ENCODE measurements at places on chromosomes 4 and X. TPM values are rescaled to one million over a fixed set of nuclear protein-coding genes. Genes with fewer than 3 reads are reported as not detected.

- no peaks in the 10 kb centered on the region for H3K27me3 ChIP-seq
- no peaks in the 10 kb centered on the region for H3K4me1 ChIP-seq
- no peaks in the 10 kb centered on the region for H3K36me3 ChIP-seq
- no peak overlapping the region for H3K4me3 ChIP-seq
These were observed 43.7 kb upstream of the PUDP start for GRCh38 chrX:7191681-7192110.

DNA sequence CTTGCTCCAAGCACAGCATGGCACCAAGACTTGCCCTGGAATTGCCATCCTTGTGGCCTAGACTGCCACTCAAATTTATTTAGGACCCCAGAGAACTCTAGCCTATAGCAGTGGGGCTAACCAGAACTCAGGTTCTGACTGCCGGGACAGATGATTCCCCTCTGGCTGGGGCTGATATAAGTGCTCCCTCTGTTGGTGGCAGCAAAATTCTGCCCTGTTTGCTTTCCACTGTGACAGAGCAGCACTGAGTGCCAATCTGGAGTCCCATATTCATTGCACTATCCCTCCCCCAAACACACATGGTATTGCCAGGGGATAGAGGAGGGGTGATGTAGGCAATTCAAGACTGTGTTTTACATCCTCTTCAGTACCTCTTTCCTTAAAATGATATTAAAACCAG is 1081.9 kb downstream of the FAT4 start:
- no peak for DNase-seq
- no peak overlapping the region for H3K27ac ChIP-seq
- no peaks in the 10 kb centered on the region for H3K4me1 ChIP-seq
- no peaks in the 10 kb centered on the region for H3K27me3 ChIP-seq

DNA sequence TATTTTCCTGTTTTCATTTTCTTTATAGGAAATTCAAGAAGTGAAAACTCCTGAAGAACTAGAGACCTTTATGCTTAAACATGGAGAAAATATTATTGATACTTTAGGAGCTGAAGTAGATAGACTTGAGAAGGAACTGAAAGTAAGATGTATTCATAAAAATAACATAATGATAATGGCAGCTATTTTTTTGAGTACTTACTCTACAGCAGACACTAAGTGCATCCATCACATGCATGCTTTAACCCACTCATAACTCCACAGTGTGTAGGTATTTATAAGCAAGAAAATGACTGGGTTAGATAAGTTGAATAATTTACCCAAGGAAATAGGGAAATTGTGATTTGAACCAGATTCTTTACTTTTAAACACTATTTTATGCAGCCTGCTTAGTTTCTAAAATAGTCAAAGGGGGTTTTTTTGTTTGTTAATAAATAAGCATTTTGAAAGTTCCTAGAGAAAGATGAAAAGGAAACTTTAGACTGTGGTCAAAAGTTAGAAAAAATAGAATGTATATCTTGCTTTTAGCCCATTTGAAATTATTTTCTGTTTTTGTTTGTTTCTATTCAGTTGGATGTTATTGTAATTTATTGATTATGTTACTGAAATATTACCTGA is 74.2 kb downstream of the BEND4 start:
- no peaks in the 10 kb centered on the region for H3K4me1 ChIP-seq
- H3K4me3 ChIP-seq, result no peak overlapping the region
- no peak overlapping the region for H3K27ac ChIP-seq
- no peaks in the 10 kb centered on the region for H3K27me3 ChIP-seq

DNA sequence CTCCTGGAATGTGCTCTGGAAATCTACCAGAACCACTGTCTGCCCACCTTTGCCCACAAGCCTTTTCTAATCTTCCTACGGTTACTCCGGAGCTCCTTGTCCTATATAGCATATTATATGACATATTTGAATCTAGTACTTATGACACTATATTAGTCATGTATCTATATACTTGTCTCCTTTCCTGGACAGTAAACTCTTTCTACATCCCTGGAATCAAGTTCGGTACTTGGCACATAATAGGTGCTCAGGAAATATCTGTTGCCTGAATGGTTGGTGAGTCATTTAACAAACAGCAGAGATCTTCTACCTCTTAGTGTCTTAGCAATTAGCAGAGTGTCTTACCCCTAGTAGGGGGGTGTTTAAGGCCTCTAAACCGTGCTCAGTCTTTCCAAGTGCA is 123.6 kb downstream of the RELL1 start:
- no peak overlapping the region for H3K4me3 ChIP-seq
- no peaks in the 10 kb centered on the region for H3K27me3 ChIP-seq
- no peaks in the 10 kb centered on the region for H3K4me1 ChIP-seq
- no peak for DNase-seq
- no peak overlapping the region for H3K27ac ChIP-seq
- no peaks in the 10 kb centered on the region for H3K36me3 ChIP-seq

- H3K27ac ChIP-seq, result no peak overlapping the region
- no peaks in the 10 kb centered on the region for H3K4me1 ChIP-seq
- no peaks in the 10 kb centered on the region for H3K27me3 ChIP-seq
These were observed 49.4 kb downstream of the FHL1 start for GRCh38 chrX:136196691-136197155.

DNA sequence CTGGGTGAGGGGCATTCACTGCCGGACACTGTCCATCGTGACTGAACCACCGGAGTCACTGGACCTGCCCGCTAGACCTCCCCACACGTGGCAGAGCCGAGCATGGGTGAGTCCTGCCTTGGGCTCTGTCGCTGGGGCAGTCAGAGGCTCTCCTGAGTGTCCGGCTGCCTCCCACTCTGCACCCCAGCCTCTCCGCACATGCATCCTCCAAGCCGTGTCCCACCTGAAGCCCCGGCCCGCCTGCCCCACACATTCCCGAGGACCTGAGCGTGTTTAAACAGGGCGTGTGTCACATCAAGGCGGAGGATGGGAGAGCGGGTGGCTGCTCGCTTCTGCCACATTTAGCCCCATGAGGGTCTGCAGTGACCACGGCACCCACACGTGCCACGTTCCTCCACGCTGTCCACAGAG is 4.7 kb downstream of the CPLX1 start:
- no peak for DNase-seq
- peaks cover 16% of the 10 kb centered on the region for H3K27me3 ChIP-seq
- no peak overlapping the region for H3K4me3 ChIP-seq
- no peak overlapping the region for H3K27ac ChIP-seq
- peaks cover 4% of the 10 kb centered on the region for H3K4me1 ChIP-seq

GRCh38 chr4:89416960-89417359 is 109.4 kb upstream of the GPRIN3 start:
- no peak overlapping the region for H3K27ac ChIP-seq
- H3K4me3 ChIP-seq, result no peak overlapping the region
- H3K27me3 ChIP-seq, result no peaks in the 10 kb centered on the region

DNA sequence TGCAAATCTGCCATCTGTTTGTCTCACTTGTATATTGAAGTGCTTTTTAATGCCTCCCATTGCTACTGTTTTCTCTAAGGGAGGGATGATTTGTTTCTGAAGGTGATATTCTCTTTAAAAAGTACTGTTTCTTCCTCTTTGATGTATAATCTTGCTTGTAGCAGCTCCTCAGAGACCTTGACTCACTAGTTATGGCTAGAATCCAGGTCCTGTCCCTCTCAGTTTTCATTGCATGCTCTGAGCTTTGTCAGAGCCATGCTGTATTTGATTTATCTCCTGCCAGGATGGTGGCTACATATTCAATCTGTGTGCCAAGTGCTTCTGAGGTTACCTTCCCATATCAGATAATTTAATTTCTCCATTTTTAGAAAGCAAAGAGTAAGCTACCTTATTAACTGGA is 56.0 kb downstream of the GLUD2 start:
- no peaks in the 10 kb centered on the region for H3K36me3 ChIP-seq
- DNase-seq, result no peak
- no peaks in the 10 kb centered on the region for H3K4me1 ChIP-seq
- no peak overlapping the region for H3K4me3 ChIP-seq
- H3K27ac ChIP-seq, result no peak overlapping the region
- no peaks in the 10 kb centered on the region for H3K27me3 ChIP-seq

DNA sequence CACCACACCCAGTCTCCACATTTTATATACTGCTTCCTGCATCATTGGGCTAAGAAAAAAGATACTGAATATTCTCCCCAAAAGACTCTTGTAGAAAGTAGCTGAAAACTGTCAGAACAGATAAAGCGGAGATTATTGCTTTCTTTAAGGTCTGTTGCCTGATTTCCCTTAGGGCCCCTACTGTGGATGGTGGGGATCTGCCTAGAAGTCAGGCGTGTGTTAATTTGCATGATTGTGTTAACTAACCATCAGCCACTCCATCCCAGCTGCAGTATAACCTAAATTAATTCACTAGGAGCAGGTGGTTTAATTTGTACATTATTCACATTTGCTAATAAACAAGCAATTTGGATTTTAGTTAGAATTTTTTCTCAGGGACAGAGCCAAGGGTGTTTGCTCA is 360.3 kb downstream of the FBXW7 start:
- no peak for DNase-seq
- H3K4me1 ChIP-seq, result no peaks in the 10 kb centered on the region
- H3K27ac ChIP-seq, result no peak overlapping the region
- H3K4me3 ChIP-seq, result no peak overlapping the region
- H3K27me3 ChIP-seq, result no peaks in the 10 kb centered on the region
- H3K36me3 ChIP-seq, result no peaks in the 10 kb centered on the region

- DNase-seq, result no peak
- H3K27ac ChIP-seq, result no peak overlapping the region
- H3K4me3 ChIP-seq, result no peak overlapping the region
- H3K27me3 ChIP-seq, result no peaks in the 10 kb centered on the region
These were observed 33.2 kb downstream of the CEP44 start for GRCh38 chr4:174316954-174317353.

- no peaks in the 10 kb centered on the region for H3K4me1 ChIP-seq
- no peaks in the 10 kb centered on the region for H3K27me3 ChIP-seq
- peak overlapping the region; percentile 29 for H3K27ac ChIP-seq
- H3K36me3 ChIP-seq, result no peaks in the 10 kb centered on the region
- no peak overlapping the region for H3K4me3 ChIP-seq
These were observed 111.7 kb upstream of the RPS6KA3 start for GRCh38 chrX:20378233-20378920.

- H3K27me3 ChIP-seq, result no peaks in the 10 kb centered on the region
- no peaks in the 10 kb centered on the region for H3K4me1 ChIP-seq
- no peak for DNase-seq
These were observed 51.0 kb downstream of the WFS1 start for GRCh38 chr4:6320663-6321062.

DNA sequence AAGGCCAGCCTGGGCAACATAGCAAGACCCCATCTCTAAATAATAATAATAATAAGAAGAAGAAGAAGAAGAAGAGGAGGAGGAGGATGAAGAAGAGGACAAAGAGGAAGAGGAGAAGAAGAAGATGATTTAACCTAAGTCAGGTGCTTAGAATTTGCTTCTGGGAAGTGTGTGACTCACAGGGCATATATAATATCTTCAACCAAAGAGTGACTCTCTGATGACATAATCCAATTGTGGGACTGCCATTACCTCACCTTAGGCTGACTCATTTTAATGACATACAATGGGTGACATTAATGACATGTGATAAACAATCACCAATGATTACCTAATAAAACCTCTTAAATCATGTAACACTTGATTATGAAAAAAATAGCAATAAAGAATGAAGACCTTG is 32.7 kb upstream of the MBTPS2 start:
- H3K4me3 ChIP-seq, result no peak overlapping the region
- DNase-seq, result no peak
- no peaks in the 10 kb centered on the region for H3K27me3 ChIP-seq
- H3K27ac ChIP-seq, result no peak overlapping the region
- H3K4me1 ChIP-seq, result no peaks in the 10 kb centered on the region
- H3K36me3 ChIP-seq, result no peaks in the 10 kb centered on the region

- no peaks in the 10 kb centered on the region for H3K4me1 ChIP-seq
- no peaks in the 10 kb centered on the region for H3K36me3 ChIP-seq
- H3K27ac ChIP-seq, result no peak overlapping the region
- no peaks in the 10 kb centered on the region for H3K27me3 ChIP-seq
These were observed 183.1 kb upstream of the MXRA5 start for GRCh38 chrX:3529466-3530010.

GRCh38 chrX:153319295-153320046 is 2.1 kb downstream of the PNMA6F start:
- H3K36me3 ChIP-seq, result no peaks in the 10 kb centered on the region
- no peak overlapping the region for H3K4me3 ChIP-seq
- no peaks in the 10 kb centered on the region for H3K27me3 ChIP-seq
- H3K4me1 ChIP-seq, result no peaks in the 10 kb centered on the region
- no peak for DNase-seq
- H3K27ac ChIP-seq, result no peak overlapping the region

- H3K27me3 ChIP-seq, result no peaks in the 10 kb centered on the region
- no peak overlapping the region for H3K4me3 ChIP-seq
- no peak for DNase-seq
- H3K27ac ChIP-seq, result peak overlapping the region; percentile 57
- H3K4me1 ChIP-seq, result peaks cover 10% of the 10 kb centered on the region
- no peaks in the 10 kb centered on the region for H3K36me3 ChIP-seq
These were observed 11.1 kb downstream of the MAEA start for GRCh38 chr4:1300466-1301455.

- peaks cover 8% of the 10 kb centered on the region for H3K27me3 ChIP-seq
- DNase-seq, result no peak
- H3K4me1 ChIP-seq, result no peaks in the 10 kb centered on the region
- H3K4me3 ChIP-seq, result no peak overlapping the region
These were observed 2.3 kb downstream of the SOWAHB start for GRCh38 chr4:76895619-76896018.

- H3K4me3 ChIP-seq, result no peak overlapping the region
- H3K27me3 ChIP-seq, result no peaks in the 10 kb centered on the region
- no peak for DNase-seq
- H3K27ac ChIP-seq, result no peak overlapping the region
- H3K36me3 ChIP-seq, result no peaks in the 10 kb centered on the region
These were observed 623 bp downstream of the FGG start for GRCh38 chr4:154611833-154612232.

DNA sequence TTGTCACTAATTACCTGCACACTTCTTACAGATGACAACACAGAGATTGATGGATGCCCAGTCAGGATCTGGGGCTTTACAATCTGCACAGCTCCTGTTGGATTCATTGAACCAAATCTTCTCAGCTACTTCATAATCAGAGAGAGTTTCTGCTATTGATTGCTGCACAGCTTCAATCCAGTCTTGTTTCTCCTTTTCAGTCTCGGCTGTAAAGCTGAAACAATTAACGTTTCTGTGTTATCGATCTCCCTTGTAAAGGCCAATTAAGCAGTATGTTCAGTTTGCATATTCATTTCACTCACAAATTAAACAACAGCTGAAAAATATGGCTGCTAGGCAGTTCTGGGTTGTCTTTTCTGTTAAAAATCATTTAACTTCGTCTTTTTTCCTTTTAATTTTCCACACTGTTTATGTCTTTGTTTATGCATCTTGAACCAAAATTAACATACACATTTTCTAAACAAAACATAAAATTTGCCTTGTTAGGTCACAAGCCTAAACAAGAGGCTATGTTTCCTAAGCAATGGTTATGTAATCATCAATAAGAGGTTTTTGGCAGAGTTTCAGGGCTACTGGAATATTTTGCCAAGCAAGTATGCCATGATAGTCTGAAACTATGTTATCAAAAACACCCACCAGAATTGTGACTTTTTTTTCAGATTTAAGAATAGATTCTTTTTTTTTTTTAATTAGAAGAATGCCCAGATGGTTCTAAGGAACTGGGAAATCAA is 79.2 kb downstream of the ARAP2 start:
- H3K4me1 ChIP-seq, result no peaks in the 10 kb centered on the region
- H3K4me3 ChIP-seq, result no peak overlapping the region
- no peaks in the 10 kb centered on the region for H3K27me3 ChIP-seq
- H3K36me3 ChIP-seq, result no peaks in the 10 kb centered on the region
- H3K27ac ChIP-seq, result no peak overlapping the region

GRCh38 chr4:6189511-6189910 is 10.8 kb downstream of the JAKMIP1 start:
- DNase-seq, result no peak
- no peak overlapping the region for H3K4me3 ChIP-seq
- H3K27me3 ChIP-seq, result no peaks in the 10 kb centered on the region
- H3K36me3 ChIP-seq, result no peaks in the 10 kb centered on the region

OPHN1 gene
- total RNA-seq, result 4.8 TPM

PHOX2B gene
- total RNA-seq, result 0.56 TPM

NPY5R gene
- 0.21 TPM for total RNA-seq

ZNF275 gene
- 5.8 TPM for total RNA-seq

TMPRSS11D gene
- not detected for total RNA-seq

HDX gene
- 2.3 TPM for total RNA-seq
